ENCODE measurements at places on chromosomes 13 and 19.

GRCh38 chr13:85586422-85586831 is 212.8 kb downstream of the SLITRK6 start:
- no peak for DNase-seq

- DNase-seq, result peak; percentile 95
Observed at GRCh38 chr13:102309110-102309509, 92.7 kb downstream of the FGF14 start.

- DNase-seq, result no peak
Observed at GRCh38 chr13:40160618-40161350, 505.3 kb downstream of the COG6 start.

DNA sequence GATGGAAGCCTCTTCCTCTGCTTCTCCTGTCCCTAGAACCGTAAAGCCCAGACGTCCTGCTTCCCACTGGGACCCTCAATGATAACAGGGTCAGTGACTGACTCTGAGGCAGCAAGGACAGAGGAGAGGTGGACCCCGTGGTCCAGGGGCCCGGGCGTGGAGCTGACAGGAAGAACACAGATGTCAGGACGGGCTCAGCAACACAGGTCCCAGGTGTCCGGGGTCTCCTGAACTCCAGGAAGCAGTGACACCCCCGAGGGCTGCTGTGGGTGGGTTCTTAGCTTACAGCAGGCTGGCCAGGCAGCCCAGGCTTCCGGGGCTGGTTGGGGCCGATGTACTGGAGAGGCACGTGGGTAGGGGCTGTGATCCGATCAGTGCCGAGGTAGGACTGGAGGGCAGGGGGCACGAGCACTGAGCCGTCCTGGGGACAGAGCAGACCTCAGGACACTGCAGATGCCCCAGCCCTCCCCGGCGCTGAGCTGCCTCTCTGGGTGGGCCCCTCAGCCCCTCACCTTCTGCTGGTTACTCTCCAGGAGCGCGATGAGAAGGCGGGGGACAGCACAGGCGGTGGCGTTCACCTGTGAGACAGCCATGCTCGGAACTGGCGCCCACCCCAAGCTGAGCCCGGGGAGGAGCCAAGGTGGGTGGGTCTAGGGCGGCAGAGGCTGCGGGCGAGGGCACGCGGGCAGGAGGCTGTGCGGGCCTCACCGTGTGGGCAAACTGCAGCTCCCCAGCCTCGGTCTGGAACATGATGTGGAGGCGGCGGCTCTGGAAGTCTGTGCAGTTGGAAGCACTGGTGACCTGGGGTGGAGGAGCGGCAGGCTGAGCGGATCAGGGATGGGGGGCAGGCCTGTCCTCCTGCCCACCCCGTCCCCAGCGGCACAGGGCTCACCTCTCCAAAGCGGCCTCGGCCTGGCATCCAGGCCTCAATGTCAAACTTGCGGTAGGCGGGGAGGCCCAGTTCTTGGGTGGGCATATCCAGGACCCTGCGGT is 3.6 kb upstream of the CCER2 start:
- DNase-seq, result no peak

DNA sequence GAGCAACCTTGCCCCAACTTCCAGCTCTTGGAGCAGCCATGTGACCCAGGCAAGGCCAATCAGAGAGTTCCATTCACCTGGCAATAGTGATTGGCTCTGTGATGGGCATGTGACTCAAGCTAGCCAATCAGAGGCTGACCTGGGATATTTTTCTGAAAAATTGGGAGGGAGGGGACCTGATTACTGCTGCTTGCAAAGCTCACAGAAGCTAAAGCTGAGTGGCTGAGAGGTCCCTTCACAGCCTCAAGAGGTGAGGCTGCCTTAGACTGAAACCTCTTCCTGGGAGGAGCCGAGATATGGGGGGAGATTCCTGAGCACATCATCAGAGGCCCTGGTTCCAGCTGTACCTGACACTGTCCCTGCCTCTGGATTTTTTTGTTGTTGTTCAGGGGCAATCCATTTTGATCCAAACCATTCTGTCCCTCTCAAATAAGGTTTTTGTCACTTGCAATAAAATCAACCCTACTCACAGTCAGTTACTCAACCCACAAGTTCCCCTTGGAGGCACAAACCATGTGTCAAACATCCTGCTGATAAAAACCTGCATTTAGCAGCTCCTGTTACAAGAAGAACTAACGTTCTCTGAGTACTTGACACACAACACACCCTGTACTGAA is 4.8 kb downstream of the CIB3 start:
- no peak for DNase-seq

DNA sequence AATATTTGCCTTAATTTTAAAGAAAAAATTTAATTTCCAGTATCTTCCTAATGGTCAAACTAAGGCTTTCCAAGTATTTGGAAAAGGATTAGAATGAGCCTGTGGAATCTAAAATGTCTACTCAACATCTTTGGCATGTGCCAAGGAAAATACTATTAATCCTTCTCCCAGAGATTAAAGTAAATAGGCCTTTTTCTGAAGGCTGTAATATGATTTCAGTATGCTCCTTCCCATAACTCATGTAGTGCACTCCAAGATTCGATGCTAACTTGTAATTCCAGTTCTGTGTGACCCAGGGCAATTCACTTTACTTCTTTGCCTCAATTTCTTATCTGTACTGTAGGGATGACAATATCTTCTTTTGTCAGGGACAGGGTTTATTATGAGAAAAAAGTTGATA is 196.9 kb downstream of the ZIC5 start:
- no peak for DNase-seq

DNA sequence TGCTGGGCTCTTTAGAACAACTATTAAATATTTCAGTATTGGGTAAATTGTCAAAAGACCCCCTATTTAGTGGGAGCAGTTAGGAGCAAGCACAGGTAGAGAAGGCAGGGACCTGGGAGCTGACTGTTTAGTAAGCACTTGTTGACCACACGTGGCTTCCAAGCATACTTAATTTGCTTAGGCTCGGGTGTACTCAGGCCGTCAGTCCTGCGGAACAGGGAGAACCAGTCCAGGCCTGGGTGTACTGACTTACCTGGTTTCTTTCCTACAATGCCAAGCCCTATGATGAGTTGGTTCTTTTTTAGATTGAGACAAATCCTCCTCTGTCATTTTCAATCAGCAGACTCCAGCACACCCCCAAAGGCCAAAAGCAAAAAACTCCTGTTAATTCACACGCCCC is 90.0 kb downstream of the WDFY2 start:
- DNase-seq, result no peak

- DNase-seq, result no peak
Observed at GRCh38 chr19:519449-519865, 12.1 kb upstream of the CDC34 start.

- DNase-seq, result no peak
Observed at GRCh38 chr19:19558055-19558454, 20.0 kb downstream of the CILP2 start.

- no peak for DNase-seq
Observed at GRCh38 chr19:21603431-21604231, 98.2 kb downstream of the ZNF429 start.

DNA sequence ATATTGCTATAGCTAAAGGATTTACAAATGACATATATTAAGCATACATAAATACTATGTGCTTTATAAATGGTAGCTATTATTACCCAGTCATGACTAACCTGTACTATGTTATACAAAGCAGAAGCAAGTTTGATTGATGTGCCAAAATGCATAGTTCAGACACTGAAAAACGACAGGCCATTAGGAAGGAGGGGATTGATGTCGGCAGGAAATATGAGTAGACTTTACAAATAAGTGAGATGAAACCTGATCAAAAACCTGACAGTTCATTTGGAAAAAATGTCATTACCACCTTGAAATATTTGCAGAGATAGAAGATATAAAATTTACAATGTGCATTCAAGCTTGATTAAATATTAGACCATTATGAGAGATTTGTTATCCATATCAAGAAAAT is 38.8 kb upstream of the TPP2 start:
- DNase-seq, result peak; percentile 85

- no peak for DNase-seq
Observed at GRCh38 chr19:32822916-32823746, 46.4 kb downstream of the SLC7A9 start.

DNA sequence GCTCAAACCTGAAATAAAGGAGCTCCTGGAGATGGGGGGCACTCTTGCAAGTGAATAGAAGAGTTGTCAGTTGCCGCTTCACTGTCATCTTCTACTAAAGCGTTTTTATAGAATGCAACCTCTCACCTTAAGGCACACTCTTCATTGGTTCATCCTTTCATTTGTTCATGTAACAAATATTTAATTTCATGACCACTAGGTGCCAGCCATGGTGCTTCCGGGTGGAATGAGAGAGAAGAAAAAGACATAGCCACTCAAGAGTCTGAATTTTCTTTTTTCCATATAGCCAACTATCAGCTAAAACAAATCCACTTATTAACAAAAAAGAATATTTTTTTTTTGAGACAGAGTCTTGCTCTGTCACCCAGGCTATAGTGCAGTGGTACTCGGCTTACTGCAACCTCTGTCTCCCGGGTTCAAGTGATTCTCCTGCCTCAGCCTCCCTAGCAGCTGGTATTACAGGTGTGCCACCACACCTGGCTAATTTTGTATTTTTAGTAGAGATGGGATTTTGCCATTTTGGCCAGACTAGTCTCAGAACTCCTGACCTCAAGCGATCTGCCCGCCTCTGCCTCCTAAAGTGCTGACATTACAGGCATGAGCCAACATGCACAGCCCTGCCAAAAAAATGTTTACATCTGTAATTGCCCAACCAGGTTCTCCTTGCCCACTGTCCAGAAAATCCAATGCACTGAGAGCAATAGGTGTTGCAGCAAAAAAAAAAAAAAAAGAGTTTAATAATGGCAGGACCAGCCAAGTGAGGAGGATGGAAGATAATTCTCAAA is 22.1 kb upstream of the SACS start:
- no peak for DNase-seq

DNA sequence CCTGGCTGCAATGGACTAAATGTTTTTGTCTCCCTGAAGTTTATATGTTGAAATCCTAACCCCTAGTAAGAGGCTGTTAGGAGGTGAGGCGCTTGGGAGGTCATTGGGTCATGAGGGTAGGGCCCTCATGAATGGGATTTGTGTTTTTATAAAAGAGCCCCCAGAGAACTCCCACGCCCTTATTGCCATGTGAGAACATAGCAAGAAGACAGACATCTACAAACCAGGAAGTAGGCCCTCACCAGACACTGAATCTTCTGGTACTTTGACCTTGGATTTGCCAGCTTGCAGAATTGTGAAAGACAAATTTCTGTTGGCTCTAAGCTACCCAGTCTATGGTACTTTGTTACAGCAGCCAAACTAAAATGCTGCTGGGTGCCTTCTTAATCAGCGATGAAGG is 96.1 kb upstream of the SPATA13 start:
- DNase-seq, result no peak

GRCh38 chr13:40043764-40044163 is 388.3 kb downstream of the COG6 start:
- DNase-seq, result no peak

- DNase-seq, result peak; percentile 10
Observed at GRCh38 chr19:48715681-48716171, 3.8 kb downstream of the MAMSTR start.

Measured in NCI-H69 (cell line).